ENCODE measurements at places on chromosomes 2 and 18.
A peak's percentile ranks its signal among the peaks of the same experiment; 100 is the strongest.

- DNase-seq: no peak
Measured at GRCh38 chr2:63819765-63820717, 21.7 kb upstream of the UGP2 start.

- no peak for DNase-seq
Measured at GRCh38 chr2:5188636-5189035, 503.5 kb upstream of the SOX11 start.

DNA sequence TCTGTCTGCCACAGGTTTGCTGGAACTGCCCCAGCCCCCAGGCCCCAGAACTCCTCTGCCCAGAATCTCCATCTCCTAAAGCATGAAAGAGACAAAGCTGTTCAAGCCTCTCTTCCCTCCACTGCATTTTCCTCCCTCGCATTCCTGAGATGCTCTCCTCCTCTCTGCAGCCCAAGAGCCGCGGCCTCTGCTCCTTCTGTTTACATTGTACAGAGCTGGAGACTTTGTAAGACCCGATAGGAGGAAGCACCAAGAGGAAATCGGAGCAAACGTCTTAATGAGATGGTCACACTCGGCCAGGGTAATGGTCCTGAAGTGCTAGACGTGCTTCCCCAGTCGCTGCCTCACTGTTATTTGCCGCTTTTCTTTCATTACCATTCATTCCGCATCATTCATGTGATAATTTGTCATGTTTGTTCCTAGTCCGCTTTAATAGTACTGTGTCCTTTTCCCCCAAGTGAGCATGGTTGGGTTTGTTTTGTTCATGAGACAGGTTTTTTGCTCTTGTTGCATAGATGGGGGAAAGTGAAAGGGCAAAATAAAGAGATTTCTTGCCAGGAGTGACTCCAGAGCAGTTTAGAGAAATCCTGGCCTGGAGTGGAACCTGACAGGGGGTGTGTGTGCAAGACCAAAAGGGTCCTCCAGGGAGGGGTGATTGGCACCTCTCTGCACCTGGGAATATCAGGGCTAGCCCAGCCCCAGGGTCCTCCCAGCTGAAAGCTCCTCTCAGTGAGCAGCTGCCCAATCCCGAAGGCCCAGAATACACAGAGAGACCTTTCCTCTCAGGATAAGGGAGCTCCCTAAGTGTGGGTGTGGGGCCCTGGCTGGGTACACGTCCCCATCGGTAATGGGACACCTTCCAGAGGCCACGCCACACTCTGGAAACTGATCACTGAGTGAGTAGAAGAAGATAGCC is 44.9 kb upstream of the ID2 start:
- DNase-seq: no peak

GRCh38 chr2:26519396-26520147 is 41.6 kb upstream of the OTOF start:
- DNase-seq: no peak

DNA sequence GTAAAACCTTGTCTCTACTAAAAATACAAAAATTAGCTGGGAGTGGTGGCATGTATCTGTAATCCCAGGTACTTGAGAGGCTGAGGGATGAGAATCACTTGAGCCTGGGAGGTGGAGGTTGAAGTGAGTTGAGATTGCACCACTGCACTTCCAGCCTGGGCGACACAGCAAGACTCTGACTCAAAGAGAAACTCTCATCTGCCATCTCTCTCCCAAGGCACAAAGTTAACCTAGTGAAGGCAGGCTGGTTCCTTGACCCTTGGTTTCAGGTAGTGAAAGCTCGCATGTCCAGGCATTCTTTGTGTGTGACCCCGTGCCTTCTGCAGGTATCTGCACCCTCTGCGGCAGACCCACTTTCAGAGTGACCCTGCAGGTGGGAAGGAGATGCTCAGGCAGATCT is 100.0 kb downstream of the WDSUB1 start:
- DNase-seq: no peak

- peak; percentile 54 for DNase-seq
Measured at GRCh38 chr2:239264838-239265651, 135.8 kb downstream of the HDAC4 start.

DNA sequence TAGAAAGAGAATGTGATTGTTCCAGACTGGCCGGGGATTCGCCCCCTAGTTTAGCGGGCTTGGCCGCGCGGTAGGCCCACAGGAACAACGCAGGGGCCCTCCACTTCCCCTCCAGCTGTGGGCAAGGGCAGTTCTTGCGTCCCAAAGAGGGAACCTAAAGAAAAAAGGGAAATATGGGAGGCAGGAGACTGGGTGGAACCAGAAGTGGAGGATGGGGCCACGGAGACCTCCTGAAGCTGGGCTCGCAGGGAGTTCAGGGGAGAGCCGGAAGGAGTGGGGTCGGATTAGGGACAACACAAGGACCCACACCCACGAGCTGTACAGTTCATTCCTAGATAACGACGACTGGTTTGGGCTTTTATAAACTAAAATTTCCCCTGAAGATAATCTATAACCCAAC is 18.2 kb downstream of the GNLY start:
- DNase-seq: no peak

DNA sequence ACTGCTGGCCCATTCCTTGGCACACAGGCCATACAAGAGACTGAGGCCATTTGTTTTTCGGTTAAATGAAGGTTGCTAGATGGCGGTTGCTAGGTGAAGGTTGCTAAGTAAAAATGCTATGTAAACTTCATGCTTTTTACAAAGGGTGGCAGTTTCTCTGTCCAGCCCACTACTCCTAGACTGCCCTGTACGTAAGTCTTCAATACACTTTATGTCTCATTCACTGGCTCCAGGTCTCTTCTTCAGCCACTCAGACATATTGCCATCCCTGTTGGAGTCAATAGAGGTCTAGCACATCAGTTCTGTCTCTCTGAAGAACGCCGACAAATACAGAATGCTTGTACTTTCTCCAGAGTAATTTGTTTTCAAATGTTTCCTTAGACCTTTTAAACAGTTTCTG is 370.9 kb upstream of the RND3 start:
- DNase-seq: no peak

DNA sequence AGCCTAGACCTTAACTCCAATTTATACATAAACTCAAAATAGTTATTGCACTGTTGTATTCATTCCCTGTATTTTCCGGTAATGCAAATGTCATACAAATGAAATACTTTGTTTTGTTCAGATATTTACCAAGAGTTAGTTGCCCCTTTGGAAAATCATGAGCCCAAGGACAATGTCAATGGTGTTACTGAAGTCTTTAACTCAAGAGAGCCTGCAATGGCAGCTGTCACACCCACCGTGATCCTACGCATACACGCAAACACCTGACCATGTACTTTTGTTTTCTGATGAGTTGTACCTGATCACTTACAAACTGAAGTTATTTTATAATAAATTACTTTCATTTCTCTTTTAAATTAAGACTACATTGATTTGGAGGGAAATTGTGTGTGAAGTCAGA is 11.7 kb upstream of the WIPF1 start:
- no peak for DNase-seq

DNA sequence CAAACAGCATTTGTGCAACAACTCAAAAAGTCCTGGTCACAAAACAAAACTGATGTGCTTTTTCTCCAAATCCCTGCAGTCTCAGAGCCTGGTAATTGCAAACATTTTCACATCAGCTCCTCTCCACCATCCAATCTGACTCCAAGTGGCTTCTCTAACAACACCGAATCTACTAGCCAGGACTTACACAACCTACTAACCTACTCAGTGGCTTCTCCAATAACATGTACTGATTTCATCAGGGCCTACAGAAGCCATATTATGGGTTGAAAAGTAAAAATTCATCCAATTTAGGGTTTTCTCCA is 104.3 kb downstream of the COLEC12 start:
- DNase-seq: no peak

GRCh38 chr18:853471-853870 is 41.4 kb upstream of the YES1 start:
- DNase-seq: no peak

- no peak for DNase-seq
Measured at GRCh38 chr2:206028101-206028500, 57.9 kb downstream of the INO80D start.

- DNase-seq: no peak
Measured at GRCh38 chr2:2502201-2502549, 171.1 kb upstream of the MYT1L start.

GRCh38 chr18:38545071-38545470 is 979.5 kb upstream of the CELF4 start:
- DNase-seq: no peak

- DNase-seq: no peak
Measured at GRCh38 chr2:156457523-156458517, 21.6 kb downstream of the GPD2 start.

DNA sequence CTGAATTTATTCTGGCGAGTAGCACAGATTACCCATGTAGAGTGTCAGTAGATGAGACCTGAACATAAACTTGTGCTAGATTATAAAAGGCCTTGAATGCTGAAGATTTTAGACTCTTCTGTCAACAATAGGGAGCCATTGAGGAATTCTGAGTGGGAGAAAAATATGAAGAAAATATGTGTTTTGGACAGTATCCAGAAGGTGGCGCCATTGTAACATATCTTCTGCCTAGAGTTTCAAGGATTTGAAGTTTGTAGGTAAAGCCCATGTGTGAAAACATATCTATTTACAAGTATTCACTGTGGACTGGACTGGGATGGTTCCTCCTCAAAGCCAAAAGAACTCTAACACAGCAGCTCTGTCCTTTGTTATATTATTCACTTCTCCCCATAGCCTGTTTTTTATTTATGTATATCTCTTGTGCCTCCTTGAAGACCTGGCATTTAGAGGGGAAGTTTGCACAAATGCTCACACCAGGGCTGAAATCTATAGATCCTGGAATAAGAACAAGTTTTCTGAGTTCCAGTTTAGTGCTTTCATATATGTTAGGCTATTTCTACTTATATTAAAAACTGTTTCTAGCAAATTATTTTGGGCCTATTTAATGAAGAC is 124.9 kb downstream of the RDH14 start:
- DNase-seq: no peak

All from activated T-cell treated with anti-CD3 and anti-CD28 coated beads for 24 hours (primary cell).